ENCODE measurements at places on chromosomes 7 and 10.

DNA sequence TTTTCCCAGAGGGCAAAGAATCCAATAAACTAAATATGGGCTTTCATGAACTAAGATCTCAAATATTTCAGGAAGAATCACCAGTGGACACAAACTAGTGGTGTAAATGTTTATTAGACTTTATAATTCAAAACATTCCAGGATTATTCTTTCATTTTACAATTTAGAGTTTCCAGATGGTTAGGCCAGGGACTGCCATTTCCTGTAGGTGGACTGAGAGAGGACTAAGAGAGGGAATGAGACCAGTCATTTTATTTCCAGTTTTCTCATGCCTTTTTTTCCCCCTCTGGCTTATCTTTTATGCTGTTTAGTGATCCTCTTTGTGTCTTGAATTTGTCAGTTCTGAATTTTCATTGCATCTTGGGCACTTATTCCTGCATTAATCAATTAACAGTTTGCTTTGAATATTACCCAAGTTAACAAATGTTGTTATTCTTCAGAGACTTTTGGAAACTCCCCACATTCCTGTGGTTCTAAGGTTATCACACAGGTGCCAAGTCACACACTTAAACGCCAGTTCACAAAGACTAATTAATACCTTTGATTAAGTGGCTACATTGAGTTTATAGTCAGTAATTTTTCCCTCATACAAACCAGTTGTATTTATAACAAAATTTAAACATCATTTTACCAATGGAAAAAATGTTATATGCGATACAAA is 12.3 kb downstream of the CISD1 start:
- DNase-seq = no peak

GRCh38 chr7:102104245-102104644 is 182.4 kb upstream of the SH2B2 start:
- DNase-seq = no peak

GRCh38 chr7:149006345-149006725 is 22.0 kb downstream of the PDIA4 start:
- no peak for DNase-seq

GRCh38 chr7:158779061-158780000 is 50.0 kb downstream of the ESYT2 start:
- no peak for DNase-seq

- no peak for DNase-seq
Observed at GRCh38 chr7:19554581-19554980, 154.3 kb downstream of the POLR1F start.

GRCh38 chr7:92648067-92648466 is 57.9 kb upstream of the FAM133B start:
- no peak for DNase-seq

DNA sequence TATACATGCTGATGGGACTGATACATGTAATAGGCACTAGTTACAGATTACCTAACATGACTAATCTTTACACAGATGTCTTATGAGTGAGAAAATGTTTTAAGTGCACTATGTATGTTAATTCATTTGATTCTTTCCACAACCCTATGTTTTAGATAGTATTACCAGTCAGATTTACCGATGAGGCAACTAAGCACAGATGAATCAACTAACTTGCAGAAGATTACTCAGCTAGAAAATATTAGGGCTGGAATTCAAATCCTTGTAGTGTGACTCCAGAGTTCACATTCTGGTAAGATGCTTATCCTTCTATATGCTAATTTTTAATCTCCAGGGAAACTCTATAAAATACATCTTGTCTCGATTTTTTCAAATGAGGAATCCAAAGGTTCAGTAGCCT is 964.9 kb downstream of the REEP3 start:
- no peak for DNase-seq

DNA sequence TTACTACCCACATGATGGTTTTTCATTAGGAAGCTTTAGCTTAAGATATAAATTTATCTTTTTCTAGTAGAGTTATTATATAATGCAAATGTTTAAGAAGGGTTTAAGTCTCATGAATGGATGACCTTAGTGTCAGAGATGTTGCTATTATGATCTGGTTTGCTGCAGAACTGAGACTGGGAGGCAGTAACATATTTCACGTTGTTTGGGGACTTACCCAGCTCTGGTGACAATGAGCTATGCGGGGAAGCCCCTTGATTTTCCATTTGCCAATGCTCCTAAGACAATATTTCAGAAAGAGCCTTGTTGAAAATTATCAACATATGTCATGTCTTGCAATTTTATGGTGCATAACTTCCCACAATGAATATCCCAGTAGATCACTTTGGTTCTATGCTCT is 754.6 kb downstream of the REEP3 start:
- DNase-seq = no peak

- DNase-seq = no peak
Observed at GRCh38 chr10:3395041-3395440, 222.5 kb upstream of the PITRM1 start.

- no peak for DNase-seq
Observed at GRCh38 chr10:96509017-96509641, 4.6 kb downstream of the TLL2 start.

DNA sequence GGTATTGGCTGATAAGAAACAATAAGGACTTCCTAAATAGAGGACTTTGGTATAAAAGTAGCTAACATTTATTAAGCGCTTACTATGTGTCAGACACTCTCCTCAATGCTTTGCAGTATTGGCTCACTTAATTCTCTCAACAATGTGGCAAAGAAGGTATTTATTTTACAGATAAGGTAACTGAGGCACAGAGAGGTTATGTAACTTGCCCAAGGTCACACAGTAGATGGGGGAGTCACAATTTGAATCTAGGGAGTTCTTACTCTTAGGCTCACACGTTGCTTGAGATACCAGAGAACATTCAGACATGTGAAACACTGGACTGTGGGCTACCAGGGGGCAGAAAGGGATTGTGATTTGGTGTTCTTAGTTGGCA is 60.8 kb upstream of the GPR158 start:
- no peak for DNase-seq

DNA sequence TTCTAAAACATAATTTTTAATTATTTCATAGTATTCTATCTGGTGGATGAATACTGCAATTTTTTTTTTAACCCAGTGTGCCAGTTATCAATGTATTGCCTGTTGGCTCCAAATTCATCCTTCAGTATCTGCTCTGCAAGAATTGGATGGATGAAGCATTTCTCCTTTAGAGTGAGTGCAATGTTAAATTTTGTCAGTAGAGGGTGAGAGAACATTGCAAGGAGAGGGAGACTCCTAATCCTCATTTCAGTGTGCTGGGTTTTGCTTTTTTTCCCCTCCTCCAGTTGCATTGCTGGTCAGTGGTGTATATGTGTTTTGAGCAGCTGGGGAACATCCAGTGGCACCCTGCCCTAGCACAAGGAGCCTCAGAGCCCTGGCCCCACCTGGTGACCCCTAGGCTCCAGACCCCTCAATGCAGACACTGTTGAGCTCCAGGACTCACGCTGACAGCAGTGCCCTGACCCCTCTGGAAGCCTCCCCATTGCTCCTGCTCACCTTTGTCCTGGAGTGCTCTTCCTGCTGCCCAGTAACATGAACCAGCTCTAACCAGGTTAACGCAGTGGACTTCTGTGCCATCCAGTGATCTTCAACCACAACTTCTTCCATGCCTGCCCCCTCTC is 199.4 kb downstream of the USP6NL start:
- no peak for DNase-seq

- no peak for DNase-seq
Observed at GRCh38 chr7:115267503-115267902, 345.6 kb downstream of the MDFIC start.

- DNase-seq = no peak
Observed at GRCh38 chr10:17022466-17022825, 107.2 kb downstream of the CUBN start.

DNA sequence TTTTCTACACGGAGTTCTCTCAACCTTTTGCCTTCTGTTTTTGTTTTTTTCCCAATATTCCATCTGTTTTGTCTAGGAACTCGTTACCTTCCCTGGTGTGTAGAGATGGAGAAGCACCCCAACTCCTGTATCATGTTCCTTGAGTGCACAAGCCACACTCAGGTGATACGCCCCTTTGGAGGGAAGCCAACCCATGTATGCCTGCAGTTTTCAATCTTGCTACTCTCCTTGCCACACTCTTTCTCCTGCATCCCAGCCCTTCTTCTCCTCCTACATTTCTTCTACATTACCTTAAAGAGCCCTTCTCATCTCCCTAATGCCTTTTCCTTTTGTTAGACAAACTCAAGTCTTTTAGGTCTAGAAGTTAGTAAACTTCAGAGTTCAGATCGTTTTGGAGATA is 10.2 kb upstream of the SP4 start:
- DNase-seq = no peak

- peak; percentile 11 for DNase-seq
Observed at GRCh38 chr10:5895804-5896203, 5.8 kb downstream of the FBH1 start.

DNA sequence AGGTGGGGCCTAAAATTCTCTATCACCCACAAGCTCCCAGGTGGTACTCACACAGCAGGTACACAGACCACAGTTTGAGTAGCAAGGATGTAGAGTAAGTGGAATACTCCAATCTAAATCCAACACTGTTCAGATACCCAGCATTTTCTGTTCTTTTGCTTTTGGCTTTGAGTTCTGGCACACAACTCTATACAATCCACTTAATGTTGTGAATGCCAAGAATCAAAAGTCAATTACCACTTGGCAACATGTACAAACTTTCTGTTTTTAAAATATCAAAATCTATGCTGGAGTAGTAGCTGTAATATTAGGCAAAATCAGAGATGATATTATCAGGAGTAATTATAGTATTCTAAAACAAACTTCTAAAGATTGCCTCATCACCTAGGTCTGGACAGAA is 133.4 kb upstream of the LRRTM3 start:
- DNase-seq = no peak

- no peak for DNase-seq
Observed at GRCh38 chr10:47057471-47057870, 146.2 kb downstream of the PTPN20 start.

DNA sequence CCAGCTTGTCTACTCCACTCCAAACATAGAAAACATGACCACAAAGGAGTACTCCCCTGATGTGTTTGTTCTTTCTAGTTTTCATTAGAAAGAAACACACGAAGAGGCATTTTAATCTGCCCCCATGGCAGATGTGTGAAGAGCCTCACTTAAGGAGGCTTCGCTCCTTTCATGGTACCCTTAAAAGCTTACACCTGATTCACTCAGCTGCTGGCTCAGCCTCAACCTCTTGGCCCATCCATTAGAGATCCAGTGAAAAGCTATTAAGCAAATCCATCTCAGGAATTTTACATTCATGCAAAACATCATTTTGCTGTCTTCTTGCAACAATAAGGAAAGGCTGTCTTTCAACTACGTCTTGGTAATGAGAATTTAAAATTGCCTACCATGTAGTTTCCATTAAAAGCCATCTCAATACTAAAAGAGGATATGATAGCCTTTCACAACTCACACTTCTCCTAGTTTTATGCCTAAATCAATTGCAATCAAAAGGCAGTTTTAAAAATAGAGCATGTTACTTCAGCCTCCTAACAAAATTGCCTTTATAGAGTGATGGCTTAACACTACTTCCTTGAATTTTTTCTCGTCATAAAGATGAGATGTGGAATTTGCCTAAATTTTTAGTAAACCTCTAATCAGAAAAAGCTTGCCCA is 22.7 kb downstream of the MACC1 start:
- no peak for DNase-seq

GRCh38 chr7:36416251-36416650 is 26.6 kb downstream of the ANLN start:
- no peak for DNase-seq

- no peak for DNase-seq
Observed at GRCh38 chr7:158067931-158068482, 519.6 kb downstream of the PTPRN2 start.

DNA sequence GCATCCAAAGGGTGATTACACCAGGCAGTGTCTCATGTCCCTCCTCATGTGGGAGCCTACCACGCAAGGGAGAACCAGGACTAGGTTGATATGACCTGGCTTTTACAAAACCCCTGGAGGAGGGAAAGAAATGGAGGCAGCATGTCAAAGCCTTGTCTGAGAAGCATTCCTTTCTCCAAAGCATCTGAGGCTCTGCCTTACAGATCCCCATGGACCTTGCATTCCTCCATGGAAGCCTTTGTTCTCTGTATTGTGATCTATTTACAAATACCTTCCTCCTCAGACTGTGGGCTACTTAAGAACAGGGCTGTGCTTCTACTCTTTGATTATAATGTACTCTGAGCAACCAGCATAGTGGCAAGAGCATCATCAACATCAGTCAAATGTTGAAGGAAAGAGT is 197.0 kb downstream of the PLXNA4 start:
- DNase-seq = no peak

DNA sequence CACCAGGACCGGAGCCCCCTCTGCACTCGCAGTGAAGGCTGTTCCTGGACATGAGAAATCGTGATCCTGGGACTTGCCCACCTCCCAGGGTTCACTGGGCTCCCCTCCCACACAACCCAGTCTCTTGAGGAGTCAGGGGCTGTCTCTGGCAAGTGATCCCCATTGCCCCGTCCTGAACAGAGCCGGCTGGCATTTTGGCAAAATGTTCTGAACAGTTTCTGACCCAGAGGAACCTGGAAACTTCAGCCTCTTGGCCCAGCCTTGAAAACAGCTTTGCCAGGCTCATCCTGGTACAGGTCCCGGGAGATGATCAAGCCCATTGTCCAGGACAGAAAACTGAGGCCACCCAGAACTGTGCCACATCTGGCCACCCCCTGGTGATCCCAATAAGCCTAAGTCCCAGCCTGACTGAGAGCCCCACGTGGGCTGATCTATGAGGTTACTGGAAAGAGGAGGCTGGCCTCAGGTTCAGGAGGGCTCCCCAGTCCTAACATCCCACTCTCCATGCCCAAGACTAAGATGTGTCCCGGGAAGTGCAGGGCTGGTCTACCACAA is 115.7 kb downstream of the OAT start:
- no peak for DNase-seq

GRCh38 chr10:127450644-127451043 is 98.5 kb upstream of the NPS start:
- DNase-seq = no peak

DNA sequence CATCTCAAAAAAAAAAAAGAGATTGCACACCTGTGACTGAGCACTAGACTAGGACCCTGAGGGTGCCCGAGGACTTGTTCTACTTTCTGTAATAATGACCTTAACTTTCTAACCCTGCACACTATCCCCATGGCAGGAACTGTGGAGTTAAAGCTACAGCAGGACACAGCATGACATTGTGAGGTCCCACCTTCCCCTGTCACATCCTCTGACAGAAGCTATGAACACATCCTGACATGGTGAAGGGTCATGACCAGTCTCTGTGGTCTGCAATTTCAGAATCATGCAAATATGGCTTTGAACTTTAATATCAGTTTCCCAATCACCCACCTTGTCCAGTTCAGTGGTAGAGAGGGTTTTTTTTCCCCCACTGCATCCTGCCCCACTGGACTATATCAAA is 18.5 kb upstream of the SAR1A start:
- no peak for DNase-seq

All from activated CD4-positive, alpha-beta T cell treated with anti-CD3 and anti-CD28 coated beads, Interleukin-2, amount 10 ng/mL, durations not matched to agents 7 days and 5 days (primary cell).